ENCODE measurements at places on chromosomes 6 and 20.

GRCh38 chr20:5947276-5947675 lies 3.1 kb downstream of the TRMT6 start:
- DNase-seq: no peak
- no peaks in the 10 kb centered on the region for H3K27me3 ChIP-seq
- peaks cover 31% of the 10 kb centered on the region for H3K4me1 ChIP-seq
- no peak overlapping the region for H3K27ac ChIP-seq
- H3K4me3 ChIP-seq: no peak overlapping the region
- peaks cover 59% of the 10 kb centered on the region for H3K36me3 ChIP-seq

DNA sequence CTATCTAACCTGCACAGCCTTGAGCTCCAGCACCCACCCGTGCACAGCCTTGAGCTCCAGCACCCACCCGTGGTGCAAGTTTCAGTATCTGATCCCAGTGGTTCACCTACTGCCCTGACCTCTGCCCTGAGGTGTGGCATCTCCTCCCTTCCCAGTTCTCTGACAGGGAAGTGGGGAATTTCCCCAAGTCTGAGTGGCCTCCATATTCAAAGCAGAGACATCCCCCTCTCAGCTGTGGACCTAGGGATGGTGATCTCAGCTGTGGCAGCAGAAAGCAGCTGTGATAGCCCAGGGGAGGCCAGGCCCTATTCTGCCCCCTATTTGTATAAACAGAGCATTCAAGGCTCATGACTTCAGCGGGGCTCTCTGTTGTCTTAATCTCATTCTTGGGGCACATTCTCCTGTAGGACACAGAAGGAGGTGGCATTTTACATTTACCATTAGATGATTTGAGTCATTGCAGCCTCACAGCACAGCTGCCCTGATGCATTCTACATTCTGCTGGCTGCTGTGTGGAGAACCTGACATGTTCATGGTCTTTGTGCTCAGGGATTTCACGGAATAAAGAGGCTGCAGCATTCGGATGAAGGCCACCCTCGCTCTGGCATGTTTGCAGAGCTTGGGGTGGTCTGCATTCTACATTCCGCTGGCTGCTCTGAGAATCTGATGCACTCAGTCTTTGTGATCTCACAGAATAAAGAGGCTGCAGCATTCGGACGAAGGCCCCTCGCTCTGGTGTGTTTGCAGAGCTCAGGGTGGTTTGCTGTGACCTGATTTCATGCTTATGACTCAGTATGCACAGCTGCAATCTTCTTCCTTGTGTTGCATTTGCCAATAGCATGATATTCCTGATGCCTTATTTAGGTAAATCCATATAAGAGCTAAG lies 16.9 kb downstream of the GPR31 start:
- no peaks in the 10 kb centered on the region for H3K36me3 ChIP-seq
- no peaks in the 10 kb centered on the region for H3K4me1 ChIP-seq
- H3K27me3 ChIP-seq: peaks cover 13% of the 10 kb centered on the region
- no peak for DNase-seq
- H3K4me3 ChIP-seq: no peak overlapping the region

GRCh38 chr6:159107451-159108260 lies 61.5 kb upstream of the FNDC1 start:
- peak overlapping the region; percentile 87 for H3K27ac ChIP-seq
- no peaks in the 10 kb centered on the region for H3K27me3 ChIP-seq
- peak; percentile 87 for DNase-seq
- no peaks in the 10 kb centered on the region for H3K36me3 ChIP-seq
- H3K4me3 ChIP-seq: peak overlapping the region; percentile 52

DNA sequence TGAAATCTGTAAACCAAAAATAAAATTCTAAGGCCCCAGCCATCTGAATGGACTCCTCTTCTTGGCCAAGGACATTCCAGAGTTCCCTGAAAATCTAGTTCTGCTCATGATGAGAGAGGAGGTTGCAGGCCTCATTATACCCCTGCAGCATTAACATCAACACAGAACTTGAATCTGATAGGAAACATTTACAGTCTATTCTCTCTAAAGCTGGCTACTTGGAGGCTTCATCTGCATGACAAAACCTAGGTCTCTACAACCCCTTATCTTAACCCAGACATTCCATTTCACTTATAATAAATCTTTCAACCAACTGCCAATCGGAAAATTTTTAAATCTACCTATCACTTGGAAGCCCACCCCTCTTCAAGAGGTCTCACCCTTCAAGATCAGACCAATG lies 15.7 kb downstream of the RTN4IP1 start:
- no peak overlapping the region for H3K4me3 ChIP-seq
- H3K27me3 ChIP-seq: no peaks in the 10 kb centered on the region
- no peak for DNase-seq
- H3K36me3 ChIP-seq: peaks cover 5% of the 10 kb centered on the region
- H3K27ac ChIP-seq: no peak overlapping the region
- no peaks in the 10 kb centered on the region for H3K4me1 ChIP-seq

GRCh38 chr20:5686384-5687105 lies 63.7 kb upstream of the SHLD1 start:
- H3K27me3 ChIP-seq: no peaks in the 10 kb centered on the region
- H3K27ac ChIP-seq: no peak overlapping the region
- H3K36me3 ChIP-seq: no peaks in the 10 kb centered on the region

DNA sequence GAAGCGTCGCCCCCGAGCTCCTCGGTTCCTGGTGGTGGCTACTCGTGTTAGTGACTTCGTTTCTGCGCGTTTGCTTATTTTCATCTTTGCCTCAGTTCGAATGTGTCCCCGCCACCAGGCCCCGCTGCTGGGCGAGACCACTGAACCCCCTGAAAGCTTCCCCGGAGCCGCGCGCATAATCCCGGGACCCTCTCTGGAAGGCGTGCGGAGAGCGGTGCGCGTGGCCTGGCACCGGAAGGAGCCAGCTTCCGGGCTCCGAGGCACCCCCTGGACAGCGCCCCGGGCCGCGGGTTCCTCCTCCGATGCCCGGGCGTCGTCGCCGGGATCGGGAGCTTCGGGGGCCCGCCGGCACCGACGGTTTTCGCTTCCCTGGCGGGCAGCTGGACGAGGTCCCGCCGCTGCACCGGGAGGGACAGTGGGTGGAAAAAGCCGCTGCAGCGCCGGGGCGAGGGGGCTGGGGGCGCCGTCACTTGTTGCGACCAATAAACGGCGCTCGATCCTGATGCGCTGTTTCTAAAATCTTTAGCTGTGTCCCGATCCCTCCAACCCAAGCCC lies 643 bp upstream of the SLC35D3 start:
- H3K36me3 ChIP-seq: no peaks in the 10 kb centered on the region
- no peaks in the 10 kb centered on the region for H3K27me3 ChIP-seq
- no peak overlapping the region for H3K4me3 ChIP-seq

- H3K27me3 ChIP-seq: no peaks in the 10 kb centered on the region
- peaks cover 7% of the 10 kb centered on the region for H3K4me1 ChIP-seq
- no peak overlapping the region for H3K27ac ChIP-seq
- no peak overlapping the region for H3K4me3 ChIP-seq
- DNase-seq: no peak
These were observed 21.3 kb downstream of the CASS4 start for GRCh38 chr20:56433221-56433879.

- H3K4me1 ChIP-seq: peaks cover 12% of the 10 kb centered on the region
- peaks cover 21% of the 10 kb centered on the region for H3K36me3 ChIP-seq
- H3K4me3 ChIP-seq: no peak overlapping the region
- H3K27ac ChIP-seq: no peak overlapping the region
- no peaks in the 10 kb centered on the region for H3K27me3 ChIP-seq
These were observed 21.6 kb upstream of the TULP4 start for GRCh38 chr6:158290659-158291058.

- H3K27me3 ChIP-seq: no peaks in the 10 kb centered on the region
- no peak for DNase-seq
- no peaks in the 10 kb centered on the region for H3K36me3 ChIP-seq
- no peak overlapping the region for H3K27ac ChIP-seq
These were observed 33.4 kb upstream of the PRIM2 start for GRCh38 chr6:57283911-57284455.

DNA sequence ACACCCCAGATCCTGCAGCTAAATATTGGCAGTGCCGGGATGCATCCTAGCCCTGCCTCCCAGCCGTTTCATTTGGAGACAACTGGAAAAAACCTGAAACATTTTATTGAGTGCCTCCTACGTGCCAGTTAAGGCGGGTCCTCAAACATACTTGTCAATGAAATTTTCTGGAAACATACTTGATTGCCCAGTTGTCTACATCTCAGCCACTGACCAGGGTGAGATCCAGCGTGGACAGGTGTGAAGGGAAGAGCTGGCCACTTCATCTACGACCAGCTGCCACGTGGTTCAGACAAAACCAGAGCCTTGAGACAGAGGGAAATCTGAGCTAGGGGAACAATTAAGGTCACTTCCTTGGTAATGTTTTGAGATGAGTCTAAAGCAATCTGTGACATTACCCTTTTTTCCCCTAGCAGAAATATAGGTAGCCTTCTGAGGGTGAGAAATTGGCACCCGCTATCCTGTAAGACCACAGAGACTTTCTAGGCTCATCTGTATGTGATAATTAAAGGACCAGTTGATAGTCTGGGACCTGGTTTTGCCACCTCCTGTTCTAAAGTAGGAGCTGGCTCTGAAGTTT lies 116.3 kb upstream of the MTHFD1L start:
- H3K27ac ChIP-seq: no peak overlapping the region
- no peaks in the 10 kb centered on the region for H3K4me1 ChIP-seq

DNA sequence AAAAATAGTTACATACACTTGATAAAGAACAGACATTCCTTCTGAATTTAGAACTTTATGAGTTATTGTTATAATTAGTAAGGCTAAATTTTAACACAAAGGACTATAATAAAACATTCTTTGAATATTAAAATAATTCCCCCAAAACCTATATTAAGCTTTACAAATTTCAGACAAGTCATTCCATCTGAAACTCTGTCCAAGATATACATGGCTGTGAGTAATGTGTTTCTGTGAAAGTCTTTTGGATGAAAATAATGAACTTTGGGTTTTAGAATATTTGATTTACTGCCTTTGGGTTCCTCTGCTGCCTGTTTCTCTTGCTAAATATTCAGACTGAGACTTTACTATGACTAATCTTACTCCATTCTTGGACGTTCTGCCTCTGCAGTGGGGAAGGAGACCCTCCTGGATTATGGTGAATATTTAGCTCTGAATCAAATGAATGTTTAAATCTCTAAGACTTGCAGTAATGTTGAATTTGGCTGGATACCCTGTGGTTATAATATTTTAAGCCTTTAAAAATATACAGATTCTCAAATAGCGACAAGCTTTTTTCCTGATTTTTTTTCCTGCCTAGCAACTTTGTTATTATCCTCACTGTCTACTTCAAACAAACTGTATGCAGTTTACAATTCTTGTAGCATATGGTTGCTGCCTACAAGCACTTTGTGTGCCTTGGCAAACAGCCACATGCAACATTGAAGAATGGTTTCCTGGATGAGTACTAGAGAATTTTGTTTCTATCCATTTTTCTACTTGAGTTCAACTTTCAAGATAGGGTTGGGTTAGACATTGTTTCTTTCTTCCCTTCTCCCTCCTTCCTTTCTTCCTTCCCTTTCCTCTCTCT lies 51.4 kb downstream of the TXLNB start:
- H3K36me3 ChIP-seq: no peaks in the 10 kb centered on the region
- H3K27me3 ChIP-seq: no peaks in the 10 kb centered on the region
- H3K4me3 ChIP-seq: no peak overlapping the region
- no peak overlapping the region for H3K27ac ChIP-seq
- DNase-seq: no peak

- H3K27ac ChIP-seq: no peak overlapping the region
- peaks cover 2% of the 10 kb centered on the region for H3K27me3 ChIP-seq
- DNase-seq: no peak
- H3K36me3 ChIP-seq: no peaks in the 10 kb centered on the region
- no peak overlapping the region for H3K4me3 ChIP-seq
These were observed 56.5 kb downstream of the UBE2V1 start for GRCh38 chr20:50056408-50056926.

GRCh38 chr20:4925842-4926530 lies 75.3 kb downstream of the SLC23A2 start:
- no peak overlapping the region for H3K4me3 ChIP-seq
- no peak overlapping the region for H3K27ac ChIP-seq
- no peaks in the 10 kb centered on the region for H3K4me1 ChIP-seq
- no peak for DNase-seq
- peaks cover 48% of the 10 kb centered on the region for H3K36me3 ChIP-seq

- no peak overlapping the region for H3K4me3 ChIP-seq
- no peak overlapping the region for H3K27ac ChIP-seq
- H3K36me3 ChIP-seq: peaks cover 70% of the 10 kb centered on the region
- no peaks in the 10 kb centered on the region for H3K27me3 ChIP-seq
- no peak for DNase-seq
These were observed 44.0 kb downstream of the SRPK1 start for GRCh38 chr6:35876902-35877301.

GRCh38 chr6:6900569-6901204 lies 207.1 kb upstream of the RREB1 start:
- no peak overlapping the region for H3K27ac ChIP-seq
- H3K36me3 ChIP-seq: no peaks in the 10 kb centered on the region
- no peaks in the 10 kb centered on the region for H3K27me3 ChIP-seq
- DNase-seq: no peak
- no peak overlapping the region for H3K4me3 ChIP-seq

DNA sequence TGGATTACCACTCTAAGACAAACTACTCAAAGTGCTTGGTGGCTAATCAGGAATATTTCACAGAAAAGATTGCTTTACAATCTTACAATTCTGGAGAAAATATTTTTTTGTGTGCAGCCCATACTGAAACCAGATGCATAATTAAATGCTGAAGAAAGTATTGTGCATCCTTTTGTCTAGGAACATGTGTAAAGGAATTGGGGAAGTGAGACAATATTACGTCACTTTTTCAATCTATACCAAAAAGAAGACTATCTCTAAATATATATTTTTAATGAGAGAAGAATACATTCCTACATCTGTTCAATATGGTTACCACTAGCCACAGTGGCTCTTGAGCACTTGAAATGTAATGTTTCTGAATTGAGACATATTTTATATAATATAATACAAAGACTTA lies 992.5 kb upstream of the ADGRB3 start:
- no peak overlapping the region for H3K4me3 ChIP-seq
- H3K27me3 ChIP-seq: no peaks in the 10 kb centered on the region
- no peaks in the 10 kb centered on the region for H3K4me1 ChIP-seq
- no peak overlapping the region for H3K27ac ChIP-seq
- no peak for DNase-seq
- H3K36me3 ChIP-seq: no peaks in the 10 kb centered on the region

DNA sequence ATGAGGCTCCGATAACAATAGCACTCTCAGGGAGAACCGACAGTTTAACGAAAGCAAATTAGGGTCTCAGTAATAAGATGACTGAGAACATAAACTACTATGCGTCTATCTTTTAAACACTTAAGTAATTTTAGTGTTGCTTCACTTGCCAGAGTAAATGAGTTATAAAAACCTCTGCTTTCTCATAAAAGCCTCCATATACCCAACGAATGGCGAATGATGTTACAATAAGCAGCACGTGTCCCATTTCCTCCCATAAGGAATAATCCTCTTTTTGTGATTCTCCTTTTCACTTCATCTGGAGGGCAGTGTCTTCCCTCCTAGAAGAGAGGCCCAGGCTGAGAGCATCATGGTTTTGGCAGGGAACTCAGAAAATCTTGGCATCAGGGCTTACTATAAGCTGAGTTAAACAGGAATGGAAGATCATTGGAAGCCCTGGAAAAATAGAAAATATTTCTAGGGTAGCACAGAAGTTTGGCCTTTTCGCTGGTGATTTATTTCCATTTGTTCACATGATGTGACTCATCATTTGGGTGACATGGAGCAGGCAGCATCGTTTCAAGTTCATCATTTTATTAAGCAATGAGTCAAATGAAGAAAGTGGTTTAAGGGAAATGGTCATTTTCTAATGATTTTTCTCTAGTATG lies 255.4 kb downstream of the ATXN1 start:
- peaks cover 22% of the 10 kb centered on the region for H3K4me1 ChIP-seq
- H3K27ac ChIP-seq: no peak overlapping the region
- H3K27me3 ChIP-seq: no peaks in the 10 kb centered on the region
- no peak overlapping the region for H3K4me3 ChIP-seq
- H3K36me3 ChIP-seq: no peaks in the 10 kb centered on the region
- no peak for DNase-seq
